ENCODE measurements at places on chromosomes 3 and 15. TPM values are rescaled to one million over a fixed set of nuclear protein-coding genes. Genes with fewer than 3 reads are reported as not detected.

GRCh38 chr3:4062621-4063020 lies 240.5 kb upstream of the SETMAR start:
- DNase-seq: no peak

The LHFPL4 gene
- polyA plus RNA-seq: 0.28 TPM

- no peak for DNase-seq
Observed at GRCh38 chr15:42385206-42385979, 26.1 kb downstream of the CAPN3 start.

The MAP1A gene
- not detected for polyA plus RNA-seq

The HCN4 gene
- polyA plus RNA-seq: not detected

The SPESP1 gene
- polyA plus RNA-seq: 1.5 TPM

The CXCR6 gene
- 0.27 TPM for polyA plus RNA-seq

DNA sequence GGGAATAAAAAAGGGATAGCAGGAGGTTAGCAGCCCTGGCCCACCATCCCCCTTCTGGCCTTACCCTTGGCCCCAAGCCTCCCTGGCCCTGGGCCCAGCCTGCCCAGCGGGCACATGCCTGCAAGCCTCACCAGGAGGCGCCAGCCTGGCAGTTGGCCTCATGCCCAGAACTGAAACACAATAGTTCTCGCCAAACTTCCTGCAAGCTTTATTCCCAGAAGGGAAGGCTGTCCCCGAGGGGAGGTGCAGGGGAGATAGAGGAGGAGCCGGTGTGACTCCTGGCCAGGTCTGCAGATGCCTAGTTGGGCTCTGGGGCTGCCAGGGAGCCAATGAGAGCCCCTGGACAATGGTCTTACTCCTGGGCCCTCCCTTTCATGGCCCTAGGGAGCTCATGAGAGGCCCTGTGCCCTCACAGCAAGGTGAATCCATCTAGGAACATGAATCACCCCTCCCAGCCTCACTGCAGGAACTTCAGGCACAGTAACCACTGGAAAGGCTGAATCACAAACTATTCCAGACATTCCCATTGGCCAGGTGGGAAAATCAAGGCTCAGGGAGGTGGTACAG lies 4.0 kb downstream of the CCDC33 start:
- DNase-seq: no peak

- no peak for DNase-seq
Observed at GRCh38 chr3:186775999-186776398, 7.4 kb upstream of the EIF4A2 start.

DNA sequence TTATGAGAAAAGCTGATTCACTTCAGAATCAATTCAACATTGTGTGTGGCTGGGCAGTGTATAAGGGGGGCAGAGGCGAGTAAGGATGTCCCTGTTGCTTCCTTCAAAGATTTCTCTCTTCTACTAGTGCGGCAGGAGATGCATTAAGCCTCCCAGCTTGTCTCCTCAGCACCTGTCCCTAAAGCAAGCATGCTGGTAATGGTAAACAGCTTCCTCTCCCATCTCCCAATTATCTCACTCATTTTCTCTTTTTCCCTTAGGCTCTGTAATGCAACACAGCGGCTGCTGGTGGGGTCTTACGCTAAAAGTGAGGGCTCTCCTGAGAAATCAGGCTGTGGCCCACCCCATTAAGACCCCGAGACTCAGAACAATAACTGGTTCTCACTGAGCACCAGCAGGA lies 306.4 kb upstream of the ROPN1 start:
- no peak for DNase-seq

GRCh38 chr3:56253941-56254665 lies 214.2 kb downstream of the ERC2 start:
- DNase-seq: no peak

GRCh38 chr3:9725775-9726515 lies 5.6 kb upstream of the BRPF1 start:
- DNase-seq: no peak

DNA sequence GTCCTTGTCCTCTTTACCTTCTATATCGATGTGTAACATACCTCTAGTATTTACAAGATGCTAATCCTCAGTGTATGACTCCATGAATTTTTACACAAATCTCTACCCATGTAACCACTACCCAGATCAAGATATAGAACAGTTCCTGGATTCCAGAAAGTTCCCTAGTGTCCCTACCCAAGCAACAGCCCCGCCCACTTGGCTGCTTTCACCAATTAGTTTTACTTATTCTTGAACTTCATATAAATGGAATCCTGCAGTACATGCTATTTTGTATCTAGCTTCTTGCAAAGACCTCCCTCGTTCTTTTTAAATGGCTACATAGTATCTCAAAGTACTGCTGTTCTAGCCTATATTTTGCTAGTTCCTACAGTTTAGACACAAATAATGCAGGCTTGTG lies 33.0 kb downstream of the CD276 start:
- DNase-seq: no peak

The TRH gene
- not detected for polyA plus RNA-seq

DNA sequence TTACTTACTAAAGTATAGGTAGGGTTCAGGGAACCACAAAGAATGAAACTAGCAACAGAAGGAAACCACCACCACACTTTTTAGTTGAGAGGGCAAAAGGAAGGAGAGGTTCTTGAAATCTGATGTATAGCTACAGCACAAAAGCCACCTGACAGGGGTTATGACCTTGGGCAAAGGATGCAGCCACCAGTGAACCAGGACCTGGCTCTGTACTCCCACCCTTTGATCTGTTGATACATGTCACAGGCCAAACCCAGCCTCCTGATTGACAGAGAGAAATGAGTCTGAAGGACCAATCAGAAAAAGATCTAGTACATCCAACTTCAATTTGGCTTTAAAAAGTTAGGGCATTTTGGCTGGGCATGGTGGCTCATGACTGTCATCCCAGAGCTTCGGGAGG lies 20.0 kb upstream of the BLM start:
- DNase-seq: no peak

The SAMMSON gene
- polyA plus RNA-seq: not detected

The CDHR4 gene
- not detected for polyA plus RNA-seq

- DNase-seq: no peak
Observed at GRCh38 chr3:63768386-63768785, 50.7 kb upstream of the C3orf49 start.

DNA sequence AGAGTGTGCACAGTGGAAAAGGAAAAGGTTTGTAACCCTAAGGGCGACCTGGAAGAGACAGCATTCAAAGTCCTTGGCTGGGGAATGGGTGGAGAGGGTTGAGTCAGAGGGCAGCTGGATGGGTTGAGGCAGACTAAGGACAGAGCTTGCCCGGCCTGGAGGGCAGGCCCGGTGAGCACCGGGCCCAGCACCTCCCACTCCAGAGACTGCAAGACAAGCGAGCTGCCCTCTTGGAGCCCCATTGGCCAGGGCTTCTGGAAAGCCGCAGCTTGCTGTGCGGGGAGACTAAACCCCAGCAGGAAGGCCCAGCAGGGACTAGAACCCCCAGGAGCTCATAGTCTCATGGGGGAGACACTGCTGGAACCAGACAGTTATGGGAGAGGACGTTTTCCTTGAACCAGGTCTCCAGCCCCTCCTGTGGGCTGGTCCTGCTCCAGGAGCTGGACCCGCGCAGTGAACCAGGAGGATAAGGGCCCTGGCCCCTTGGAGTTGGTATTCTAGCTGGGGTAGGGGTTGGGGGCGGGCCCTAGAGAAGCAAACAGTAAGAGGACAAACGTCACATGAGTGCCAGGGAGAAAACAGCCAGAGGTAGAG lies 59.1 kb downstream of the RGMA start:
- no peak for DNase-seq

- DNase-seq: no peak
Observed at GRCh38 chr3:63523100-63523499, 129.4 kb upstream of the SNTN start.

The SNX22 gene
- 55.7 TPM for polyA plus RNA-seq

DNA sequence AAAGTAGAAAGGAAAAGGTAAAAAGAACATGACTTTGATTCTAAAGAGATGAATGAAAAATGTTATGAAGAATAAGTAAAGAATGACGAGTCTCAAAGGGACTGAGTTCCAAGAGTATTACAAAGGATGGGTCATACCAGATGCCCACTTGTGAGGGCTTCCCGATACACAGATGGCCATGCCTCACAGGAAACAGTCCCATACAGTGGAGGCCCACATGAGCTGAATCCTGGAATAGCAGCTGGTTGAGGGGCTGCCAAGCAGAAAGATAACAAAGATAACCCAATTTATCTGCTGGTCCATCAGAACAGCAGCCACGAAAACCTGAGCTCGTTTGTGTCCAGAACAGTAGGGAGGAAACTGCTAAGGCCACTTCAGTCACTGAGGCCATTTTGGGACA lies 3.7 kb downstream of the SSR3 start:
- no peak for DNase-seq

All from naive B cell (primary cell).